ENCODE measurements at places on chromosomes 3 and 15. TPM values are rescaled to one million over a fixed set of nuclear protein-coding genes. Genes with fewer than 3 reads are reported as not detected.

The HTR3E gene
- total RNA-seq, result not detected

The HIGD2B gene
- total RNA-seq, result 0.10 TPM

The DUOXA1 gene
- 0.03 TPM for total RNA-seq

The RTF1 gene
- 22.5 TPM for total RNA-seq

Measured in A549 treated with dexamethasone at 1 μM for 4 hours (cell line).